A549 treated with RU486 at 1 μM for 4 hours (cell line): ENCODE measurements at places on chromosomes 5 and 9. TPM values are rescaled to one million over a fixed set of nuclear protein-coding genes. Genes with fewer than 3 reads are reported as not detected.

The FOXD4L4 gene
- total RNA-seq: 0.03 TPM in 1 of 5 replicates, not detected in the others

The RNF183 gene
- total RNA-seq: 0.09 to 0.15 TPM in 2 of 5 replicates, not detected in the others

The EQTN gene
- not detected in 5 replicates for total RNA-seq

The PRRX2 gene
- total RNA-seq: 3.1 to 8.8 TPM (median 7.9 TPM) in 5 replicates

The PCDHGA9 gene
- 0.03 to 0.05 TPM (median 0.04 TPM) in 3 of 5 replicates, not detected in the others for total RNA-seq

The SLC36A3 gene
- total RNA-seq: not detected in 5 replicates

The C5orf46 gene
- not detected in 5 replicates for total RNA-seq

The SPATA31E1 gene
- not detected in 5 replicates for total RNA-seq

The TEK gene
- 0.03 to 0.12 TPM (median 0.06 TPM) in 5 replicates for total RNA-seq

The PCA3 gene
- not detected in 5 replicates for total RNA-seq

The CDKN2B gene
- not detected in 5 replicates for total RNA-seq

The DIRAS2 gene
- 0.02 TPM in 1 of 5 replicates, not detected in the others for total RNA-seq

The MEIKIN gene
- not detected in 5 replicates for total RNA-seq

The FREM1 gene
- not detected in 5 replicates for total RNA-seq

The LIX1 gene
- total RNA-seq: not detected in 5 replicates

The CDKN2B-AS1 gene
- total RNA-seq: not detected in 5 replicates

The ITK gene
- 0.03 to 0.15 TPM (median 0.13 TPM) in 3 of 5 replicates, not detected in the others for total RNA-seq

The N4BP3 gene
- 1.1 to 1.4 TPM (median 1.3 TPM) in 5 replicates for total RNA-seq

The SMIM3 gene
- 3.4 to 4.1 TPM (median 4.0 TPM) in 5 replicates for total RNA-seq

The DOCK8 gene
- total RNA-seq: 0.21 to 0.72 TPM (median 0.31 TPM) in 5 replicates

The LCN1 gene
- not detected in 5 replicates for total RNA-seq

The PTGR1 gene
- total RNA-seq: 349 to 400 TPM (median 393 TPM) in 5 replicates

The ANKRD55 gene
- not detected in 5 replicates for total RNA-seq

The SLC25A46 gene
- total RNA-seq: 14.7 to 33.5 TPM (median 32.5 TPM) in 5 replicates

The LECT2 gene
- total RNA-seq: not detected in 5 replicates

The FGD3 gene
- total RNA-seq: 0.09 to 0.24 TPM (median 0.18 TPM) in 5 replicates

The FCN2 gene
- not detected in 5 replicates for total RNA-seq

The IFNB1 gene
- total RNA-seq: 0.23 TPM in 1 of 5 replicates, not detected in the others

The NDOR1 gene
- total RNA-seq: 10.9 to 18.5 TPM (median 16.3 TPM) in 5 replicates

The MROH2B gene
- not detected in 5 replicates for total RNA-seq

The FABP6 gene
- total RNA-seq: 0.87 to 1.6 TPM (median 1.5 TPM) in 5 replicates

The PCDHA2 gene
- total RNA-seq: 0.03 to 0.06 TPM in 2 of 5 replicates, not detected in the others

The FCN1 gene
- not detected in 5 replicates for total RNA-seq

The FRMPD1 gene
- 0.03 to 0.05 TPM in 2 of 5 replicates, not detected in the others for total RNA-seq

The ABO gene
- total RNA-seq: not detected in 5 replicates

The LVRN gene
- 0.07 to 0.27 TPM (median 0.09 TPM) in 3 of 5 replicates, not detected in the others for total RNA-seq

The CDC14B gene
- 6.8 to 11.6 TPM (median 11.4 TPM) in 5 replicates for total RNA-seq

The TMEM252 gene
- not detected in 5 replicates for total RNA-seq
